ENCODE measurements at places on chromosomes 5 and 9. TPM values are rescaled to one million over a fixed set of nuclear protein-coding genes. Genes with fewer than 3 reads are reported as not detected.

- DNase-seq, result no peak
Measured at GRCh38 chr9:124766815-124767554, 4.1 kb downstream of the NR6A1 start.

DNA sequence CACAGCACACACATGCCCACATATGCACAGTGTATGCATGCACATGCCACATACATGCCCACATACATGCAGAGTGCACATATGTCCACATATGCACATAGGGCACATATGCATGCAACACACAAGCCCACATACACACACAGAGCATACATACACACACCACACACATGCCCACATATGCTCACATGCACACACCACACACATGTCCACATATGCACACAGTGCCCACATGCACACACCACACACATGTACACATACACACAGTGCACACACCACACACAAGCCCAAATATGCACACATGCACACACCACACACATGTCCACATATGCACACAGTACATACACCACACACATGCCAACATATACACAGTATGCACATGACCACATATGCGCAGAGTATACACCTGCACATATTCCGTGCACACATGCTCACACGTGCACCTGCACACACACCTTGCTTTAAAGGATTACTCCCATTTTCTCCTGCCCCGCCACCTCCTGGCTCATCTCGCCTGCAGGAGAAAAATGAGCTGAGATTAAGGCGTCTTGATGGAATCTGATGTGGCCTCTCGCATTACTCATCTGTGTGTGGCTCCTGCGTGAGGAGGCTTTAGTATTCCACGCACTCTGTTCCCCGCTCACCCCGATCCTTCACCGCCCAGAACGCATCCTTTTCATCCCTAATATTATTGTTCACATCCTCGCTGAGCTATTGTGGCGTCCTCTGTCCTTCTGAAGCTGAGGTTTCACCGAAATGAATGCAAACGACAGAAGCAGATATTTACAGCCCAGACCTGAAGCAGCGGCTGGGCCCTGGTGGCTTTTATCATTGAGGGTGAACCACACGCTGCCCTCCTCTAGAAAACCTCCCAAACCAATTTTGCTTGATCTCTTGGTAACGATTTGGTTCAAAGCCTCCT, 182.7 kb downstream of the OLFM1 start:
- no peak for DNase-seq

- no peak for DNase-seq
Measured at GRCh38 chr5:73394610-73395009, 54.0 kb downstream of the FOXD1 start.

DNA sequence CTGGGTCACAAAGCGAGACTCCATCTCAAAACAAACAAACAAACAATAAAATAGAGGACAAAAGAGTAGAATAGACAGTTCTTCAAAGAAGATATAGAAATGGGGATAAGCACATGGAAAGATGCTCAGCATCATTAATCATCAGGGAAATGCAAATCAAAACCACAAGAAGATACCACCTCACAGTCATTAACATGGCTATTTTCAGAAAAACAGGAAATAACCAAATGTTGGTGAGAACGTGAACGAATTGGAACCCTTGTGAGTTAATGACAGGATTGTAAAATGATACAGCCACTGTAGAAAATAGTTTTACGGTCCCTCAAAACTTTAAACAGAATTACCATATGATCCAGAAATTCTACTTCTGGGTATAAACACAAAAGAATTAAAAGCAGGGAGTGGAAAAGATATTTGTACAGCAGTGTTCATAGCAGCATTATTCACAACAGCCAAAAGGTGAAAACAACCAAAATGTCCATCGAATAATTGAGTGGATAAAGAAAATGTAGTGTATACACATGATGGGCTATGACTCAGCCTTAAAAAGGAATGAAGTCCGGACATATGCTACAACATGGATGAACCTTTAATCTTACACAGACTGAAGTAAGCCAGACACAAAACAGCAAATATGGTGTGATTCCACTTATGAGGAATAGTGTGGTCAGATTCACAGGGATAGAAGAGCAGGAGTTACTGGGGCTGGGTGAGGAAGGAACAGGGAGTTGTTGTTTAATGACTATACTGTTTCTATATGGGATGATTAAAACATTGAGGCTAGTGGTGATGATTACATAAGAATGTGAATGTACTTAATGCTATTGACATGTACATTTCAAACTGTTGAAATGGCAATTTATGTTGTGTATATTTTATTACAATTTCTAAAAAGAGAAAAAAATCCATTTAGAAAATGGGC, 19.7 kb downstream of the OR2V2 start:
- DNase-seq, result no peak

GRCh38 chr5:149680810-149681221, 49.3 kb upstream of the PPARGC1B start:
- DNase-seq, result peak; percentile 62

DNA sequence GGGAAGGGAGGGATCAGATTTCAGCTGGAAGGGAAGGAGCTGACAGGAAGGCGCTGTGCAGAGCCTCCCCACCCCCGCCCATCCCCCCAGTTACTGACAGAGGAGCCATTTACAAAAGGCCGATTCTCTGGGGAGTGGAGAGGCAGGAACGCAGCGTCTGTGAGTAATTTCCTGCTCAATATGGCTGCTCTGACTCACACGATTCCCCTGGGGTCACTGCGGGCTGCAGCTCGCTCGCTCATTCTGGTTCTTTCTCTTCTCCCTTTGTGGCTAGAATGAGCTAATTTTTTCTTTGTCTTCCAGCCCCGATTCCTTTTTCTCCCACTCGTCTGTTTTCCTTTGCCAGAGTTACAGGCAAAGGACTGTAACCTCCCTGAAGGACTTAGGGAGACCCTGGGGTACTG, 28.8 kb downstream of the PTPA start:
- DNase-seq, result peak; percentile 93

DNA sequence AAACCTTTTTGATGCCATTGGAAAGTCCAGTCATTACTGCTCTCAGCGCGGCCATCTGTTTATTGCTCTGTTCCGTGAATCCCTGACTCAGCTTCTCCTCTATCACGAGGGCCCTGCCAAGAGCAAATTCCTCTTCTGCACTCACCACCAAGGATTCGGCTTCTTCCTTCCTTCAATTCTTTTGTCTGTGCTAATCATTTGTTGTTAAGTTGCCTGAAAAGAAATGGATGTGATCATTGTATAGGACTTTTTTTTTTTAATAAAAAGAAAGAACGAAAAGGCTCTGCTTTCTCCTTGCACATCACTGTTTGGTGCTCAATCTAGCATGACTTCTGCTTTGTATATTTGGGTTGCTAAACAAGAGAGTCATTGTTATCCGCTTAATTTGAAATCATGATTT, 128.7 kb upstream of the PIK3R1 start:
- DNase-seq, result peak; percentile 46

- DNase-seq, result no peak
Measured at GRCh38 chr9:118578467-118578866, 790.8 kb downstream of the BRINP1 start.

DNA sequence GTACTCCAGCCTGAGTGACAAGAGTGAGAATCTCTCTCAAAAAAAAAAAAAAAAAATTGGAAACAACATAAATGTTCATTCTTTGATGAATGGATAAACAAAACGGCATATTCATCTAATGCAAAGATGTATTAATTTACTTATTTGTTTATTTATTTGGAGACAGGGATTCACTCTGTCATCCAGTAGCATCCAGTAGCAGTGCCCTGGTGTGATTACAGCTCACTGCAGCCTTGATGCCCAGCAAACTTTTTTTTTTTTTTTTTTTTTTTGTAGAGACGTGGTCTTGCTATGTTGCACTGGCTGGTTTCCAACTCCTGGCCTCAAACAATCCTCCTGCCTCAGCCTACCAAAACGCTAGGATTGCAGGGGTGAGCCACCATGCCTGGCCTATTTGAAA, 24.4 kb downstream of the OR2V2 start:
- no peak for DNase-seq

DNA sequence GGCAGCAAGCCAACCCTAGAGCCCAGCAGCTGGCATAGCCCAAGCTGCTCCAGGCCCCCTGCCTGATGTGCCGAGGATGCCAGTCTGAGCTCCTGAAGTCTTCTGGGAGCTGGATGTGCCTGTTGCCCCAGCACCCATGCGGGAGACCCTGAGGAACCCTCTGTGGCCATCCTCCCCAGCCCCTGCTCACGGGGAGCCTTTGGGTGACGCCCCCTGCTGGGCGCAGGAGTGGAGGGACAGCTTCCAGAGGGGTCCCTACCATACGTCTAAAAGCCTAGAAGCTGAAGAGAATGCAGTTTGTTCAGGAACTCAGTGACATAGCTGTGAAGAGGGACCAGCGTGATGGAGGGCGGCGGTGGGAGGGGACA, 33.1 kb upstream of the MVB12B start:
- DNase-seq, result no peak

DNA sequence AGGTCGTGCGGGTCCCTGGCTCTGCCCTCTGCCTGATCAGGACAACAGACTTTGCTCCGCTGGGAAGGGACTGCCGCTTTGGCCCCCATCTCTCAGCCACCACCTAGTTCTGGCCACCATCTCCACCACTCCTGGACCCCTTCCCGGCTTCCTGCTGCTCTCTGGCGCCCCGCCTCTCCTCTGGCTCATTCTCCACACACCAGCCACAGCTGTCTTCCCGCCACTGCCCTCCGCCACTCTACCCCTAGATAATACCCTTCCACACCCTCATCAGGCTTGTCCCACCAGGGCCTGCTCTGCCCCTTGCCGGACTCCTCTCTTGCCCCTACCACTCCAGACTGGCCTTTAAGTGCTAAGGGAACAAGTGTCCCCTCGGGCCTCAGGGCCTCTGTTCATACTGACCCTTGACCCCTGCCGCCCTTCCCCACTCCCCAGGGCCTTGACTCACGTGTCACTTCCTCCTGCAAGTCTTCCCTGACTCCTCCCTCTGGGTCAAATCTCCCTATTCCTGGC, 3.0 kb upstream of the CDX1 start:
- DNase-seq, result peak; percentile 90

DNA sequence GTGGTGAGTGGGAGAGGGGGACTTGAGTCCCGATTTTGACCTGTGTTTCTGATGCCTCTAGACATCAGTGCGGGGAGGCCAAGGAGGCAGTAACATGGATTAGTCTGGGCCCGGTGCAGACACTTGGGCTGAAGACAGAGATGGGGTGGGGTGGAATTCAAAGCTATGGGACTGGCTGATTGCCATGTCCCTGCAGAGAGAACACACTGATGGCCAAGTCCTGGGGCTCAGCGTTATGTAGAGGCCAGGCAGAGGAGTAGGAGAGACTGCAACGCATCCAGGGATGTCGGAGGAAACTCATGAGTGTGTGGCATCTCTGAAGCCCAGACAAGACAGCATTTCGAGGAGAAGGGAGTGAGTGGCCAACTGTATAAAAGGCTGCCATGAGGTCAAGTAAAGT, 30.1 kb downstream of the PSD2 start:
- no peak for DNase-seq

Gene EQTN
- total RNA-seq, result not detected

Gene KCNV2
- total RNA-seq, result not detected

Gene TNC
- total RNA-seq, result 1.1 TPM

Gene ANKRD18A
- 3.0 TPM for total RNA-seq

Gene EIF4EBP3
- 12.0 TPM for total RNA-seq

Gene PCDHB12
- total RNA-seq, result 1.0 TPM

Gene STC2
- total RNA-seq, result 9.6 TPM

Gene SLC25A2
- 0.16 TPM for total RNA-seq

Gene ACTBL2
- total RNA-seq, result not detected
